ENCODE measurements at places on chromosomes 12 and 14. TPM values are rescaled to one million over a fixed set of nuclear protein-coding genes. Genes with fewer than 3 reads are reported as not detected.
A peak's percentile ranks its signal among the peaks of the same experiment; 100 is the strongest.

DNA sequence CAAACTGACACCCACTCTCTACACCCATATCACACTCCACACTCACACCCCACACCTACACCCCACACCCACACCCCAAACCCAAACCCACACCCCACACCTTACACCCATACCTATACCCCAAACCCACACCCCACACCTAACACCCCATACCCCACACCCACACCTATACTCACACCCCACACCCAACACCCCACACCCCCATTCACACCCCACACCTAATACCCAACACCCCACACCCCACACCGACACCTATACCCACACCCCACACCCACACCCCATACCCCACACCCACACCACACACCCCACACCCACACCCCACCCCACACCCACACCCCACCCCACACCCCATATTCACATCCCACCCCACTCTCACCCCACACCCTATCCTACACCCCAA lies 38.5 kb downstream of the TMEM120B start:
- no peak overlapping the region for H3K27ac ChIP-seq
- H3K36me3 ChIP-seq: peaks cover 11% of the 10 kb centered on the region
- no peaks in the 10 kb centered on the region for H3K27me3 ChIP-seq
- peaks cover 14% of the 10 kb centered on the region for H3K4me1 ChIP-seq
- no peak overlapping the region for H3K4me3 ChIP-seq

- no peak for DNase-seq
- no peaks in the 10 kb centered on the region for H3K36me3 ChIP-seq
- H3K27ac ChIP-seq: no peak overlapping the region
These were observed 236.5 kb downstream of the GXYLT1 start for GRCh38 chr12:41908206-41908605.

GRCh38 chr12:88947486-88948043 lies 367.3 kb upstream of the KITLG start:
- H3K4me3 ChIP-seq: no peak overlapping the region
- no peaks in the 10 kb centered on the region for H3K4me1 ChIP-seq
- no peak overlapping the region for H3K27ac ChIP-seq
- no peaks in the 10 kb centered on the region for H3K36me3 ChIP-seq

GRCh38 chr14:77613201-77613600 lies 3.2 kb downstream of the SPTLC2 start:
- H3K4me1 ChIP-seq: peaks cover 39% of the 10 kb centered on the region
- no peak overlapping the region for H3K27ac ChIP-seq
- H3K27me3 ChIP-seq: no peaks in the 10 kb centered on the region
- peaks cover 8% of the 10 kb centered on the region for H3K36me3 ChIP-seq
- no peak for DNase-seq
- no peak overlapping the region for H3K4me3 ChIP-seq

- H3K4me3 ChIP-seq: no peak overlapping the region
- H3K27me3 ChIP-seq: peaks cover 15% of the 10 kb centered on the region
- peaks cover 4% of the 10 kb centered on the region for H3K36me3 ChIP-seq
These were observed 3.8 kb downstream of the ASIC1 start for GRCh38 chr12:50061171-50061570.

DNA sequence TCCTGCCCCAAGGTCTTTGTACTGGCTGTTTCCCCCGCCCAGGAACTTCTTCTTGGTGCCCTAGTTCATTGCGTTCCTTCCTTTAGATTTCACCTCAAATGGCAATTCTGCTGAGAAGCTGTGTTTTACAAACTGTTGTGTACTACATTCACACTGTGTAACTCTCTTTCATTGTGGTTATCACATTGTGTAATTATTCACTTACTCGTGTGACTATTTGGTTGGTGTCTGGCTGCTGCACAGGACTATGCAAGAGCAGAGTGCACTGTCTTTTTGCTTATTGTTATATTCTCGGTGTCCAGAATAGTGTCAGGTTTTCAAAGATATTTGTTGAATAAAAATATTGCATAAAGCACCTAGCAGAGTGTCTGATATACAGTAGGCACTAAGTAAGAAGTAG lies 177.2 kb upstream of the PRICKLE1 start:
- H3K36me3 ChIP-seq: no peaks in the 10 kb centered on the region
- H3K27me3 ChIP-seq: peaks cover 2% of the 10 kb centered on the region
- H3K4me3 ChIP-seq: no peak overlapping the region
- H3K27ac ChIP-seq: no peak overlapping the region

GRCh38 chr14:31792726-31793125 lies 231.5 kb downstream of the NUBPL start:
- no peak for DNase-seq
- peaks cover 21% of the 10 kb centered on the region for H3K36me3 ChIP-seq
- H3K27me3 ChIP-seq: no peaks in the 10 kb centered on the region
- no peak overlapping the region for H3K4me3 ChIP-seq
- H3K4me1 ChIP-seq: no peaks in the 10 kb centered on the region

DNA sequence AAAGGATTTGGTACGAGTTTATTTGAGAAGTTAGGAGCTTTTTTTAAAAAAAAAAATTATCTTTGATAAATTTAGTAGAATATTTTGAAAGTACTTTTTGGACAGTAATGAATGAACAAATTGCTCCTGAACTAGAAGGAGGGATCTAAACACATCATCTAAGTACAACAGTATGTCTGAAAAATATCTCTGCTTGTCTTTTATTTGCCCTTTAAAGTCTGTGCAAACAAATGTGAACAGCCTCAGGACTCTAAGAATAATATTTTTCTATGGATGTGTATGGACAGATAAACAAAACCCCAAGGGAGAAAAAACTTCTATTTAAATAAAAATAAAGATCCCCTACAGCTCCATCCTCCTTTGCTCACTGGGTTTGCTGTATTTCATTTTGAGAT lies 19.5 kb downstream of the FBXL14 start:
- no peaks in the 10 kb centered on the region for H3K27me3 ChIP-seq
- H3K27ac ChIP-seq: no peak overlapping the region
- H3K36me3 ChIP-seq: no peaks in the 10 kb centered on the region
- no peaks in the 10 kb centered on the region for H3K4me1 ChIP-seq
- H3K4me3 ChIP-seq: no peak overlapping the region
- no peak for DNase-seq

GRCh38 chr14:24339284-24340151 lies at the start of gene RIPK3:
Gene RIPK3 (minus strand): TSS chr14:24339991. CDS start chr14:24339826, 165 bp downstream.
- H3K4me1 ChIP-seq: peaks cover 17% of the 10 kb centered on the region
- peak within 1 kb of the TSS; percentile 85 for H3K4me3 ChIP-seq
- H3K27me3 ChIP-seq: peaks cover 15% of the 10 kb centered on the region
- H3K36me3 ChIP-seq: peaks cover 8% of the 10 kb centered on the region

GRCh38 chr12:96164951-96165811 lies 29.0 kb upstream of the ELK3 start:
- no peaks in the 10 kb centered on the region for H3K27me3 ChIP-seq
- H3K27ac ChIP-seq: no peak overlapping the region
- DNase-seq: no peak
- H3K4me1 ChIP-seq: no peaks in the 10 kb centered on the region

GRCh38 chr12:123595729-123596128 lies 6.2 kb upstream of the DDX55 start:
- peaks cover 44% of the 10 kb centered on the region for H3K36me3 ChIP-seq
- no peaks in the 10 kb centered on the region for H3K27me3 ChIP-seq
- no peak for DNase-seq
- no peak overlapping the region for H3K4me3 ChIP-seq
- peaks cover 20% of the 10 kb centered on the region for H3K4me1 ChIP-seq
- H3K27ac ChIP-seq: no peak overlapping the region

- no peaks in the 10 kb centered on the region for H3K27me3 ChIP-seq
- no peak overlapping the region for H3K27ac ChIP-seq
- peaks cover 46% of the 10 kb centered on the region for H3K36me3 ChIP-seq
- H3K4me1 ChIP-seq: no peaks in the 10 kb centered on the region
- no peak for DNase-seq
These were observed 24.6 kb downstream of the GCN1 start for GRCh38 chr12:120169946-120170345.

GRCh38 chr12:65817866-65818265 lies 6.4 kb upstream of the HMGA2 start:
- H3K27ac ChIP-seq: no peak overlapping the region
- peaks cover 2% of the 10 kb centered on the region for H3K4me1 ChIP-seq
- no peak overlapping the region for H3K4me3 ChIP-seq
- DNase-seq: no peak
- no peaks in the 10 kb centered on the region for H3K36me3 ChIP-seq

DNA sequence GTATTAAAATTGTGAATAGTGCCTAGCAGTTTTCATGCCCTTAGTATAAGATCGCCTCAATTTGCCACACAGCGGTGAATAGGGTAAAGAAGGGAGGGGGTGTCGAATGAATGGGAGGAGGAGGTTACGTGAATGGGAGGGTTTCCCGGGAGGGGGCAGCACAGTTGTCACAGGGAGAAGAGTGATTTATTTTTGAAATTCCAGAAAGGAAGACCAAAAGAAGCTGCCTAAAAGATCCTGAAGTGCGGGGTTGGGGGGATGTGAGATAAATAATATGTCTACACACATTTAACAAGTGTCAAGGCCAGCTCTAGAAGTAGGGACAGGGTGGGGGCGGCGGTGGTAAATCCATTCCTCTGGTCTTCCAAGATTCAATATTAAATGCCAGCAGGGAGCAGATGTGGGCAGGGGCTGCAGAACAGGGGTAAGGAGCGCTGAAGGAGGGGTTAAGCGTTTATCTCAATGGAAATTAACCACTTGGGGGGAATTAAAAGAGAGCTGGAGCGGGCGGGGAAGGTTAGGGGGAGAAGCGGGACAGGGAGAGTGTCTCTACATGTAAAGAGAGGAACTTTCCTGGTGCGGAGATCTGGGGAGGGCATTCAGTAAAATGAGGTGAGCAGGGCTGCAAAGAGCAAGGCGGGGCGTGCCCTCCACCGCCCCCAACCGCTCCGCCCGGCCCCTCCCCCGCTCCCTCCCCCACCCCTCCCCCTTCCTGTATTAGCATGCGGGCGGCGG lies 867 bp downstream of the C12orf42 start:
- H3K27me3 ChIP-seq: peaks cover 36% of the 10 kb centered on the region
- H3K4me3 ChIP-seq: peak overlapping the region; percentile 58
- peak overlapping the region; percentile 18 for H3K27ac ChIP-seq

DNA sequence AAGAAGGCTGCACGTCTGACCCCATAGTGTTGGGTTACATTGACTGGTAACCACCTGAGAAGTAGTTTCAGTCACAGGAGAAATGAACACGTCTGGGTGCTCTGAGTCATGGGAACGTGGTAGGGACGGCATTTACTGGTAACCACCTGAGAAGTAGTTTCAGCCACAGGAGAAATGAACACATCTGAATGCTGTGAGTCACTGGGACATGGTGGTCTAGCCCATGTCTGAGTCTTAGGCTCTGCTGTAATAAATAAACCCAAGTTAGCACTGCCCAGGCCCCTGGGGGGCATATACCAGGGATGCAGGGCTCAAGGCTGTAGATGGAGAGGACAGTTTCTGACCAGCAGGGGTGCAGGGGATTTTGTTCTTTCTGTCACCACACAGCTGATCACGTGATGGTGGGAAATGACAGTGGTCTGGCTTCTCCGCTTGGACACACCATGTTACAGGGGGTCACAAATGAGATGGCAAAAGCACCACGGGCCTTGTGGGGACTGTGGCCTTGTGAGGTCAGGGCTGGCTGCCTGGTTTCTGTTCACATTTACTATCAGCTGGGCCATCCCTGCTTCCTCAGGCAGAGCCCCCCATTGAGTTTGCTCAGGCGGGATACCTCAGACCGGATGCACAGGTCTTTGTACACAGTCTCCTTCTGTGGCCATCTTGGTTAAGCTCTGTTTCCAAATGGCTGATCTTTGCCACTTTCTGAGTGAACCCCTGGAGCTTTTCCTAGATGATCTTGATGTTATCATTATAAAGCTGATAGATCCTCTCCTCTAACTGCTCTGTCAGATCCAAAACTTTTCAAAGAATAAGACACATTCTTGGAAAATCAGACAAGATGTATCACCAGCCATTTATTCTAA lies 9.8 kb upstream of the C12orf42 start:
- peaks cover 14% of the 10 kb centered on the region for H3K4me1 ChIP-seq
- H3K27me3 ChIP-seq: peaks cover 9% of the 10 kb centered on the region
- no peak overlapping the region for H3K4me3 ChIP-seq
- no peak overlapping the region for H3K27ac ChIP-seq
- peak; percentile 74 for DNase-seq

GRCh38 chr14:68510201-68511128 lies 282.4 kb downstream of the ZFP36L1 start:
- H3K4me1 ChIP-seq: peaks cover 43% of the 10 kb centered on the region
- no peak overlapping the region for H3K27ac ChIP-seq
- no peaks in the 10 kb centered on the region for H3K27me3 ChIP-seq
- H3K36me3 ChIP-seq: no peaks in the 10 kb centered on the region
- no peak for DNase-seq
- H3K4me3 ChIP-seq: no peak overlapping the region

- H3K27ac ChIP-seq: no peak overlapping the region
- H3K27me3 ChIP-seq: no peaks in the 10 kb centered on the region
- peaks cover 6% of the 10 kb centered on the region for H3K4me1 ChIP-seq
- DNase-seq: no peak
- peaks cover 30% of the 10 kb centered on the region for H3K36me3 ChIP-seq
These were observed 55.8 kb downstream of the TPCN1 start for GRCh38 chr12:113276946-113277500.

DNA sequence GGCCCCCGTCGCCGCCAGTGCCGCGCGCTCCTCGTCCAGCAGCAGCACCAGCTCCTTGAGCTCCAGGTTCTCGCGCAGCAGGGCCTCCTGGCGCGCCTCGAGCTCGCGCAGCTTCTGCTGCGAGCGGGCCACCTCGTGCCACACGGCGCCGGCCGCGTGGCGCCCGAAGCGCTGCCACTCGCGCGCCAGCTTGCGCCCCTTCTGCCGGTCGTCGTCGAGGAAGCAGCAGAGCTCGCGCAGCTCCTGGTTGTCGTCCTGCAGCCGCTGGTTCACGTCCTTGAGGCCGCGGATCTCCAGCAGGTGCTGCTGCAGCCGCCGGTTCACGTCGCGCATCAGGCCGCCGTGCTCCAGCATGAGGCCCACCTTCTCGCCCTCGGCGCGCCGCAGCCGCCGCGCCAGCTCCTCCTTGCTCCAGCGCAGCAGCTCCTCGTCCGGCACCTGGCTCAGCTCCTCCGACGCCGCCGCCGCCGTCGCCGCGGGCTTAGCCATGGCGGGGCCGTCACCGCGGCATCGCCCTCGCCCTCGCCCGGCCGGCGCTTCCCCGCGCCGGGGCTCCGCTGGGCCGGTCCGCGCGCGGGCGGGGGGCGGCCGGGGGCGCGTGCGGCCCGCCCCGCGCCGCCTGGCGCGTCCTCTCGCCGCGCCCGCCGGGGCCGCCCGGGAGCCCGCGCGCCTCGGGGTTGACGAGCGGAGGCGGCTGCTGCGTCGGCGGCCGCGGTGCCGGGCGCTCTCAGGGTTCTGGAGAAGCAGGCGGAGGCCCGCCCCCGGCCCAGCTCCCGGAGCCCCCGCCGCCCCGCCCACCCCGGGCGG lies at the start of gene CCDC85C:
Gene CCDC85C (minus strand): TSS at position 737 of the 807 bp plus-strand sequence. CDS start 248 bp downstream, at position 489.
- peak within 1 kb of the TSS; percentile 72 for H3K4me3 ChIP-seq
- peaks cover 2% of the 10 kb centered on the region for H3K27me3 ChIP-seq
- peak; percentile 73 for DNase-seq
- H3K36me3 ChIP-seq: no peaks in the 10 kb centered on the region

TSHR gene
- not detected for total RNA-seq

CERS5 gene
- 49.4 TPM for total RNA-seq

CARMIL3 gene
- 0.74 TPM for total RNA-seq

ASCL4 gene
- not detected for total RNA-seq

PLEKHD1 gene
- total RNA-seq: 0.05 TPM

RFX4 gene
- not detected for total RNA-seq

KRT73 gene
- 1.7 TPM for total RNA-seq

SNRPF gene
- total RNA-seq: 23.1 TPM

HOMEZ gene
- 17.5 TPM for total RNA-seq

ITPK1 gene
- total RNA-seq: 35.5 TPM

C12orf50 gene
- total RNA-seq: 0.11 TPM
